NCI-H524 (cell line): ENCODE measurements at places on chromosomes 13 and 19.

DNA sequence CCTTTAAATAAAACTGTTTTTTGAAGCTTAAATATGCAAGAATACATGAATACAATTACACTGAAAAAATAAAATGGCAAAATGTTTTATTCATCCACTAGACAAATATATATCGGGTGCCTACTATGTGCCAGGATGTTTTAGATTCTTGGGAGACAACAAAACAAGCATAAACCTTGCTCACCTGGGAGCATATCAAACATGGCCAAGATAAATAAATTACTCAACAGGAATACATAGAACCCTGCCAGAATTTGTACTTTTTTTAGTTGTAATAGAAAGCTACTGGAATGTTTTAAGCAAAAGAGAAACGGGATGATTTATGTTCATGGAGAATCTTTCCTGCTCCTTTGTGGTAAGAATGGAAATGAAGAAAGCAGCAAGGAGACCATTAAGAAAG is 2358.5 kb upstream of the PCDH20 start:
- no peak for DNase-seq

DNA sequence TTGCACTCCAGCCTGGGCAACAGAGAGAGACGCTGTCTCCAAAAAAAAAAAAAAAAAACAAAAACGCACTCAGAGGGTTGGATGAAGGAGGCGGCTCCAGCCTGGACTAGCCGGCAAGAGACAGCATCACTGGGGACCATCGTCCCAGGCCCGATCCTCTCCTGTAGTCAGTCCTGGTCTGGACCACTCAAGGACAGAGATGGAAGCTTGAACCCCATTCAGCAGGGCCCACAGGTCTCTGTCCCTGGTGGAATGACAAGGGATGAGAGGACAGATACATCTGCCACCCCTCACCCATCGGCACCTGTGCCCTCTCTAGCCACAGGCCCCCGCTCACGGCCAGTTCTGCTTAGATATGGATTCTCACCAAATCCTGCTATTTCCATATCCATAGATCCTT is 14.0 kb downstream of the ADGRE5 start:
- DNase-seq = no peak

GRCh38 chr19:35828692-35829301 is 16.2 kb upstream of the PRODH2 start:
- DNase-seq = no peak

- no peak for DNase-seq
These were observed 12.9 kb upstream of the RAB8A start for GRCh38 chr19:16098821-16099220.

DNA sequence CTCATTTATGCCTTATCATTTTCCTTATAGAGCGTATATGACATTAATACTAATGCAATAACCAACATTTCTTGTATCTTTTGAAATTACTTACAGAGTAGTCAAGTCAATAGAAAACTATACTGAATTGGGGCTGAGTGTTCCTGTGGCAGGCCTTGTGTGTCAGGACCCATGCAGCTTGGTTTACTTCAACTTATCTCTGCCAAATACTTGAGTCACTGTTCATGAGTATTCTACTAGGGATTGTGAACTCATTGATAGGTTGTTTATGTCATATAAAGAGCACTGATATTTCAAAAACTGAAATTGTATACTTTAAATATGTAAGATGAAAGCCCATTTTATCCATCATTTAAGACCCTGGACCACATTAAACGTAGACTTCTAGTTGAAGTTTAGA is 688.6 kb upstream of the SLITRK1 start:
- DNase-seq = no peak
